ENCODE measurements at places on chromosomes 6 and 20. TPM values are rescaled to one million over a fixed set of nuclear protein-coding genes. Genes with fewer than 3 reads are reported as not detected.

- no peak for DNase-seq
- H3K4me1 ChIP-seq = peaks cover 7% of the 10 kb centered on the region
- no peaks in the 10 kb centered on the region for H3K36me3 ChIP-seq
- no peaks in the 10 kb centered on the region for H3K27me3 ChIP-seq
- H3K27ac ChIP-seq = no peak overlapping the region
- H3K4me3 ChIP-seq = no peak overlapping the region
These were observed 115.2 kb downstream of the SASH1 start for GRCh38 chr6:148457843-148458159.

DNA sequence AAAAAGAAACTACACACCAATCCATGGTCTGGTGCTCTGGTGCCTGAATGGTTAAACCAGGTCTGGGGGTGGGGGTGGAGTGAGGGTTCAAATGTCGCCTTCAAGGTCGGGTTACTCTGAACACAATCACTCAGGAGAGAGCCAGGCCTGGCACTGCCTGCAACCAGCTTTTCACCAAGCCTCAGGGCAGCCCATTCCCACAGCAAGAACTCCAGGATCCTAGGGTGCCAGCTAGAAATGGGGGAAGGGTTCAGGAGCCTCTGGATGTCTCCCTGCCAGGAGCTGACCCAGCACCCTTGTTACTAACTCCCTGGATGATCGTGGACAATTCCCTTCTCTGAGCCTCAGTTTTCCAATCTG, 6.7 kb downstream of the SDC4 start:
- peaks cover 68% of the 10 kb centered on the region for H3K4me1 ChIP-seq
- peak overlapping the region; percentile 79 for H3K27ac ChIP-seq
- peaks cover 15% of the 10 kb centered on the region for H3K36me3 ChIP-seq
- H3K4me3 ChIP-seq = peak overlapping the region; percentile 5
- H3K27me3 ChIP-seq = no peaks in the 10 kb centered on the region
- no peak for DNase-seq

LY6G6D gene
- total RNA-seq = not detected

PPP1R14C gene
- total RNA-seq = 0.17 TPM
